ENCODE measurements at places on chromosomes 5 and 9.

DNA sequence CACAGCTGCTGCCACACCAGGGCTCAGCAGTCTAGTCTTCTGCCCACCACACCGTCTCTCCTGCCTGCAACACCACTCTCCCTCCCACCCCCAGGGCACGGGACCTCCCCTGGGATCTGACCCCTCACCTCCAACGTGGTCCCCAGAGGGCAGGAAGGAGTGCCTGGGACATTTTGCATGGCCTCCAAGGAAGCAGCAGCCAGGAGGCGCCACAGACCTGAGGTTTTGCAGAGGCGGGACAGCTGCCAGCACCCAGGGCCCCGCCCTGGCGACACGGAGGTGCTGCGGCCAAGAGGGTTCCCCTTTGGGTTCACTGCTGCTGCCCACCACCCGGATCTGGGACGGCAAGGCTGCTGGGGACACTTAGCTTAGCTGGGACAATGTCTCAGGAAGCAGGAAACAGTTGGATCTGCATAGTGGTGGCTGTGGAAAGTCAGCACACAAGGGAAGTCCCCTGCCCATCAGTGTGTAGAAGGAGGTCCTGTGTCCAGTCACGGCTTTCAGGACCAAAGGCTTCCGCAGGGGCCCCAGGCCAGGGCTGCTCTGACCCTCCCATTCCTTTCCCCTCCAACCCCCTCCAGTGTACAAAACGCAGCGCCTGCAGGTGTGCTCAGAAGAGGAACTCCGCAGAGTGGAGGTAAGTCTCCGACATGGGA, 13.8 kb downstream of the PROP1 start:
- peak; percentile 60 for DNase-seq

- DNase-seq, result no peak
These were observed 873 bp downstream of the C9orf50 start for GRCh38 chr9:129619787-129620668.

- DNase-seq, result no peak
These were observed 68.9 kb downstream of the MEGF10 start for GRCh38 chr5:127359502-127359901.

- DNase-seq, result no peak
These were observed 35.4 kb downstream of the ACTL7A start for GRCh38 chr9:108897324-108898096.

GRCh38 chr5:78295035-78295961, 800 bp upstream of the AP3B1 start:
- DNase-seq, result peak; percentile 61

DNA sequence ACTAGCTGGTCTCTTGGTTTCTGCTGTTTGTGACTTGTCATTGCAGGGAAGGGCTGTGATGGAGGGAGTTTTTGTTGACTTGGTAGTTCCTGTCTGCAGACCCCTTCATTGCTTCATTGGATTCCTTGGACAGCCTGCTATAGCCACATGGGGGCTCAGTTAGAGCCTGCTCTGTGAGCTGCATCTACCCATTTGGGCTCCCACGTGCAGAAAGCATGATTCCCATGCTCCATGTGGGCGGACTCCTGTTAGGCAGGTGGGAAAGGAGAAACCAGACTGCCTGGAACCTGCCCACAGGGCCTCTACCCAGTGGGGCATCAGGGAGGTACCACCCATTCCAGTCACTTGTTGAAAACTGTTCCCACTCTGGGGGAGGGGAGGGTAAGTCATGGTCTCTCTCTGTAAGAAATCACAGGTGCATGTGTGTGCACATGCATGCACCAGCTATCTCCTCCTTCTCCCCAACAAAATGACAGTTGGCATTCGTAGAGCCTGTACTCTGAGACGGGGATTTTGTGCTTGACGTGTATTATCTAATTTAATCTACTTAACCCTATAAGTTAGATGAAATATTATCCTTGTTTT, 61.0 kb downstream of the DAPK1 start:
- no peak for DNase-seq

DNA sequence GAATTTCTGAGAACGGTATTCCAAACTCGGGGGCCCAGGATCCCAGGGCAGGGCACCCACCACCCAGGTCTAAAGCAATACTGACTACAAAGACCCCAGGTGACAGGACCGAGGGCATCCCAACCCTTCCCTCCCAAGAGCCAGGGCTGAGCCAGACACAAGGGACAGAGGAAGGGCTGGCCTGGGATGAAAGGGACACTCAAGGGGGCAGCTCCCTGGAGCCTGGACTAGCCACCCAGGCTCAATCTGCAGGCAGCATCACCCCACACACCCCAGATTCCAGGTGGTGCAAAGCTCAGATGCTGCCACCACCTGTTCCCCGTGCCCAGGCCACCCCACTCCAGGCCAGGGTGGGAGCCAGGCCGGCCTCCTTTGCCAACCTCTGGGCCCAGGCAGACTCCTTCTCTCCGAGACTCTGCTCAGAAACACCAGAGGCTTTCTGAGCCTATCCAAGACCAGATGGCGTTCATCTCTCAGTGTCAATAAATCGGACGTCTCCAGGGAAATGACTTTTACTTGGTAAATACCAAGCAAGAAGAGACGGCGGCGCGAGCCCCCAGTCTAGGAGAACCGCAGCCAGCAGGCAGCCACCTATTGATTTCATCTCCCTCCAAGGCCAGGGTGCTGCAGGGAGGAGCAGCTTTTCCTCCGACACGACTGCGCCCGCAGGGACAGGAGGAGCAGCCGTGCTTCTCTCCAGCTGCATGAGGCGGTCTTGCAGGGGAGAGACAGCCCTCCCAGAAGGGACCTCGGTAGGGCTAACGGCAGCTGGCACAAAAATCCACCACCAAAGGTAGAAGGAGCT, 94.1 kb upstream of the ADAMTS2 start:
- no peak for DNase-seq

- DNase-seq, result no peak
These were observed 72.2 kb downstream of the SHB start for GRCh38 chr9:37996819-37997217.

DNA sequence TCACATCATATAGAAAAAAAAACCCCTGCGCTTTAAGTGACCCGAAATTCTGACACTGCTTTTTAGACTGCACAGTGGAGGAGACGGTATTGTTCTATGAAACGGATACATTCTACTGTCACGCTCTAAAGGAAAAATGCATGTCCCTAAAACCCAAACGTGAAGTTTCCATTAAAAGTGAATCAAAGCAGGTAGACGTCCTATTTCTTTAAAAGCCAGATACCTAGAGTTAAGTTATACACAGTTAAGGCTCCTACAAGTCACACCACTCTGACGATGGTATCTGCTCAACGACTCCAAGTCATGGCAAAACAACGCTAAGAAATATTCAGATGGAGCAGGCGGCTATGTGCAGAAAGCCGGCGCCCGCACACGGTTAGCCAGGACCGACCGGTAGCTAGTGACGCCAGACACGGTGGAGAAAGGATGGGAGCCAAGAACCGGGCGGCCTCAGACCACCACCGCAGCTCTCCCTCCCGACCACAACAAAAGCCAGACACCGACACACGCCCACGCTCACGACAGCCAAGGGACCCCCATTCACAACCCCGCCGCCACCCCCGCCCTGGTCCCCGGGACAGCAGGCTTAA, 734 bp downstream of the SKP1 start:
- no peak for DNase-seq

DNA sequence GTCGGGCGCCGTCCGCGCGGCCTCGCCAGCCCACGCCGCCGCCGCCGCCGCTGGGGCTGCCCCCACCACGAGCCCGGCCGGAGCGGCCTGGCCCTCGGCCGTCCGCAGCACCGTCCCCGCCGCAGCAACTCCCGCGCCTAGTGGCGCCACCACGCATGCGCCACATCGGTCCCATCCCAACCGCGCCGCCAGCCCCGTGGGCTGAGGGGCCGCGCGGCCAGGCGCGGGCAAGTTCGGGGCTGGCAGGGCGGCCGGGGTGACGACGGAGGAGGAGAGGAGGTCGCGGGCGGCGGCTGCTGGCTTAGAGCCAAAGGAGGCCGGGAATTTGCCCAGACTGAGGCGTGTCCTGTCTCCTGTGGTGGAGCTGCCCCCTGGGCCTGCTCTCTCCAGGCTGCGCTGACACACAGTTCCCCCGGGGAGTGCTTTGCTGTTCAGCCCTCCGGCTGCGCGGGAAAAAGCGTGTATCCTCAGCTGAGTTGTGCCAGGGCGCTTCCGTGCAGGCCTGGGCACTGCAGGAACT, at the start of gene TUSC1:
Gene TUSC1 (minus strand): TSS at position 298 of the 520 bp plus-strand sequence. CDS start 132 bp downstream, at position 166.
- peak; percentile 10 for DNase-seq

- no peak for DNase-seq
These were observed 19.3 kb downstream of the GPX3 start for GRCh38 chr5:151039665-151040064.

DNA sequence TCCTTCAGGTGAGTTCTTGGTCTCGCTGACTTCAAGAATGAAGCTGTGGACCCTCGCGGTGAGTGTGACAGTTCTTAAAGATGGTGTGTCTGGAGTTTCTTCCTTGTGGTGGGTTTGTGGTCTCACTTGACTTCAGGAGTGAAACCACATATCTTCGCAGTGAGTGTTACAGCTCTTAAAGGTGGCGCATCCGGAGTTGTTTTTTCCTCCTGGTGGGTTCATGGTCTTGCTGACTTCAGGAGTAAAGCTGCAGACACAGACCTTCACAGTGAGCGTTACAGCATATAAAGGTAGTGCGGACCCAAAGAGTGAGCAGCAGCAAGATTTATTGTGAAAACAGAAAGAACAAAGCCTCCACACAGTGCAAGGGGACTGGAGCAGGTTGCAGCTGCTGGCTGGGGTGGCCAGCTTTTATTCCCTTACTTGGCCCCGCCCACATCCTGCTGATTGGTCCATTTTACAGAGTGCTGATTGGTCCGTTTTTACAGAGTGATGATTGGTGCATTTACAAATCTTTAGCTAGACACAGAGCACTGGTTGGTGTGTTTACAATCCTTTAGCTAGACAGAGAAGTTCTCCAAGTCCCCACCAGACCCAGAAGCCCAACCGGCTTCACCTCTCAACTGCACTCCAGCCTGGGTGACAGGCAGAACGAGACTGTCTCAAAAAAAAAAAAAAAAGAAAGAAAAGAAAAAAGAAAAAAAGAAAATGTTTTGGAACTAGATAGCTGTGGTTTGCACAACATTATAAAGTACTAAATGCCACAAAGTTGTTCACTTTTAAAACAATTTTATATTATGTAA, 9.1 kb upstream of the ERMP1 start:
- peak; percentile 74 for DNase-seq

- no peak for DNase-seq
These were observed 73.2 kb downstream of the AOPEP start for GRCh38 chr9:94799578-94800264.

DNA sequence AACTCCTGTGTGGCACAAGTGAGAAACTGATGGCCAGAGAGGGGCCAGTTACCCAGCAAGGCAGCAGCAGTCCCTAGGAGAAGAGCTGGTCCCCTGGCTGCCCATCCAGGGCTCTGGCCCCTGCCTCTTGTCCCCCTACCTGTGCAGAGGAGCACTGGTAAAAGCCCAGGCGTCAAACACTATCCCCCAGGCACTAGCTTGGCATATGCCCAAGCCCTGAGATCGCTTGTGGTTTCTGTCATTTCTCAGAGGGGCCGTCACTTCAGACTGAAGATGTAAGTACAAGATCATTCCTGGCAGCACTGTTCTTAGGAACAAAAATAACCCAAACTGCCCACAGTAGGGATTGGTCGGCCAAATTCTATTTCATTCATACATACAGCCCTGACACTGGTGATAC, 53.9 kb downstream of the COL15A1 start:
- DNase-seq, result no peak

DNA sequence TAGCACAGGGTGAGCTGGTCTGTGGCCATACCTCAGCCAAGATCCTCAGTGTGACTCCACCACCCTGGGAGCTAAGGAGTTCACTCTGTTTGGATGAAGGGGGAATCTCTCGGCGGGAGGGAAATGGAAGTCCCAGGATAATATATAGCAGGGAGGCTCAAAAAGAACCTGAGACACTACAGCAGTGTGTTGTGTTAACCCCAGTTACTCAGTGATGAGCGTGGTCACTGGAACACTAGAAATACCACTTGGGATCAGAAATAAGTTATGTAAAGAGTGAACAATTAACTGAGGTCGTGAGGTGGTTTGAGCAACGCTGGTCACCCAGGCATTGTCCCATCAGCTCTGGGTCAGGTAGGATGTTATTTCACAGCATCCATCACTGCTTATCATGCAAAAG, 59.3 kb upstream of the ADAMTS16 start:
- no peak for DNase-seq

- no peak for DNase-seq
These were observed 12.9 kb downstream of the GRXCR2 start for GRCh38 chr5:145859897-145860296.

- no peak for DNase-seq
These were observed 2.4 kb downstream of the WNK2 start for GRCh38 chr9:93186215-93186945.

GRCh38 chr9:114300153-114300845, 22.6 kb upstream of the ORM1 start:
- peak; percentile 1 for DNase-seq

GRCh38 chr9:81719972-81720371, 30.6 kb upstream of the TLE1 start:
- DNase-seq, result no peak

GRCh38 chr9:86892576-86892975, 54.7 kb downstream of the GAS1 start:
- DNase-seq, result no peak

GRCh38 chr5:66708368-66708767, 112.2 kb downstream of the MAST4 start:
- DNase-seq, result no peak
